ENCODE measurements at places on chromosomes 3 and 15.

DNA sequence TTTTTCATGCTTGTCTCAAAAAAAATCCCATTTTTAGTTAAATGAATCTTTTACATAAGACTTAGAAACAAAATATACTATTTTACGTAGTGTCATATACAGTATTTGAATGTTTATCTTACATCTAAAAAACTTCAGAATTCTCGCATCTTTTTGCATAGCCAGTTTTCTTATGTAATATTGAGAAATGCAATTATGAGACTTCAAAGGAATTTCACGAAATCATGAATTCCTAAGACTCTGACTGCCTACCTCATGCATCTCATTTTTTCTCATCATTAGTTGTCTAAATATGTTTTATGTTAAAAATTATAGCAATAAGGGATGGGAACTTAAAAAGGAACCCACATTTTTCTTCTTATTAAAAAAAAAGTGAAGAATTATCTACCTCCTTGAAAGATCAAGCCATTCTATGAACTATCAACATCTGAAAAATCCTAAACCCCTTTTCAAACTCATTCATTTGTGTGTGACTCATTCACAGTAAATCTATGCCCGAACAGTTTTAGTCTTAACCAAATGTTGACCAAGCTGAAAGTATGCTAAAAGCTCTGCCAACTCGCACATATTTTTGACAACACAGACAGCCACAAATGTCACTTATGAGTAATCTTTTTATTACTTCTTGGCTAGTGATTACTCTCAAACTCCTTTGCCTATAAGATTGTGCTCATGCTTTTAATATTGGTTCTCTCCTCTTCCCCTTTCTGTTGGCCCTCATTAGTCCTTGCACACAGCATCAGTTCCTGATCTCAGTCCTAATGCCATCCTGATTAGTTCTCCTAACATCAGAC lies 115.9 kb downstream of the DCLK3 start:
- DNase-seq: no peak

DNA sequence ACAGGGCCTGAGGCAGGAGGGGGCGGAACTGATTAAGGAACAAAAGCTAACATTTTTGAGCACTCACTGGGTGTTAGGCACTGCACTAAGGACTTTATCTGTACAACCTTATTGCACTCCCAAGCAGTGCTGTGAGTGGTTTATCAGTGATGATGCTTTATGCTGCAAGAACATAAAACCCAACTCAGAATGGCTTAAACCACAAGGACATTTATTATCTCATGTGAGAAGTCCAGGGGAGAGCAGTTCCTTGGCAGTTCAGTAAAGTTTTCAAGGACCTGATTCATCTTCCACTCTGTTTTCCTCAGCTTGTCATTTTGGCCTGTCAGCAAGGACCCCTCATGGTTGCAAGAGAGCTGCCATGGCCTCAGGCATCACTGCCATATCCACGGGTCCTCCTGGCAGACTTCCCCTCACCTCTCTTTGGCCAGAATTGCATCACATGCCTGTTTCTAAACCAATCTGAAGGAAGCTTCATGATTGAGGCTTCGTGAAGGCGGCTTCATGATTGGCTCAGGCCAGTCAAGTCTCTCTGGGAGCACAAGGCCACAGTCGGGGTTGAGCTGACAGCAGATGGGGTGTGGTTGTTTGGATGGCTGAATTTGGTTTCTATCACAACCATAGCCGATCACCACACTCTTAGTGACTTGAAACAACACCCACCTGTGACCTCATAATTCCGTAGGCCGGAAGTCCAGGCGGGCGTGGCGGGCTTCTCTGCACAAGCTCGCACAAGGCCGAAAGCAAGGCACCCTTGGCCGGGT lies 15.8 kb downstream of the EFCC1 start:
- DNase-seq: peak; percentile 43

DNA sequence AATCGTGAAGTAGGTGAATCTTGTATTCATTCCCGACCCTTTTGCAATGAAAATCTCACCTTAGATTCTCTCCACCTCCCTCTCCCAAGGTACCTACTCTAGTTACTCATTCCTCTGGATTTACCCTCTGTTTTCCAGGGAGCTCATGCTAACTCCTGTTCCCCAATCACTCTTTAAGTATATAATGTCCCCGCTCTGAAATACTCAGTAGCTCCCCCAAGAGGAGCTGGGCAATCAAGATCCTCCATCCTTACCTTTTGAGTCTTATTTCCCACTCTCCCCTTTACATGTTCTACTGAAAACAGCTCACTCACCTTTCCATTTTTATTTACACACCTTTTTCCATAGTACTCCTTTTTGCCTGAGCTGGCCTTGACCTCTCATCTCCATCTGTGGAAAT lies 599.9 kb downstream of the RBMS3 start:
- no peak for DNase-seq

- DNase-seq: no peak
These were observed 159.5 kb downstream of the CD47 start for GRCh38 chr3:107931326-107931725.

- DNase-seq: no peak
These were observed 18.3 kb downstream of the TPRA1 start for GRCh38 chr3:127572186-127572585.

DNA sequence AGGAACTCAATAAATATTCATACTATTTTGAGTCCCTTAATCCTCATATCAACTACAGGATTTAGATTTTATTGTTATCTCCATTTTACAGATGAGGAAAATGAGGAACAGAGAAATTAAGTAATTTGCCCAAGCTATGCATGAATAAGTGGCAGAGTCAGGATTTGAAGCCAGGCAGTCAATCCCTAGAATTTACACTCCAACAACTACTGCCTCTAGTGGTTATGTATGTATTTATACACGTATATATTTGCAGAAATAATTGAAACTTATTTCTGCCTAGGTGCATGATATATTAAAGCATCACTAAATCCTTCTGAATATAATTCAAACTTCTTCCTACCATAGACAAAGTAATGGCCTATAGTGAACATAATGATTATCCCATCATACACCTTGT lies 137.4 kb downstream of the SERPINI1 start:
- DNase-seq: no peak

- DNase-seq: peak; percentile 59
These were observed 15.2 kb downstream of the DAZL start for GRCh38 chr3:16589867-16590624.

DNA sequence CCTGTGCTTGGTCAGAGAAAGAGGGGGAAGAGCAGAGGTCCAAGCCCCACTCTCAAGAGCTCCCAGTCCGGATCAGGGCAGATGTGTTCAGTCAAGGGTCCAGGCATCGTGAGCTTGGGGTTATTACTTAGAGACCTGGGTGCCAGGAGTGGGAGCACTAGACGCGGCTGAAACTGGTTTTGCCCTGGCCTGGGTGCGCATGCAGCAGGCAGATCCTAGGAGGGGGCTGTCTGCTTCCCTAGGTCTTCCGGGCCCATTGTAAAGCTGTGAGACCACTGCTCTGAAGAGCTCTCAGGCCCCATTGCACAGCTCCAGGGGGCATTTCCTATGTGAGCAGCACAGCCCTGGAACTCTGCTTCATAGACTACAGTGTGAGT lies 204.9 kb upstream of the LINGO1 start:
- DNase-seq: no peak

- no peak for DNase-seq
These were observed 9.9 kb downstream of the PDIA5 start for GRCh38 chr3:123076496-123077418.

DNA sequence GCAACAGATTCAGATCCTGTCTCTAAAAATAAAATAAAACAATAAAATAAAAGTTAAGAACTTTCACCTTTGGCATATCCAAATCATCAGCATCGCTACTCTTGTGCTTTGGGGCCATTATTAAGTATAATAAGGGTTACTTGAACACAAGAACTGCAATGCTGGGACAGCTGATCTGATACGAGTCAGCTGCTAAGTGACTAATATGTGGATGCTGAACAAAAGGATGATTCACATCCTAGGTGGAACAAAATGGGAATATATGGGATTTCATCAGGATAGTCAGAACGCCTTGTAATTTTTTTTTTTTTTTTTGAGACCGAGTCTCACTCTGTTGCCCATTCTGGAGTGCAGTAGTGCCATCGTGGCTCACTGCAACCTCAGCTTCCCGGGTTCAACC lies 29.7 kb downstream of the BUB1B start:
- no peak for DNase-seq

DNA sequence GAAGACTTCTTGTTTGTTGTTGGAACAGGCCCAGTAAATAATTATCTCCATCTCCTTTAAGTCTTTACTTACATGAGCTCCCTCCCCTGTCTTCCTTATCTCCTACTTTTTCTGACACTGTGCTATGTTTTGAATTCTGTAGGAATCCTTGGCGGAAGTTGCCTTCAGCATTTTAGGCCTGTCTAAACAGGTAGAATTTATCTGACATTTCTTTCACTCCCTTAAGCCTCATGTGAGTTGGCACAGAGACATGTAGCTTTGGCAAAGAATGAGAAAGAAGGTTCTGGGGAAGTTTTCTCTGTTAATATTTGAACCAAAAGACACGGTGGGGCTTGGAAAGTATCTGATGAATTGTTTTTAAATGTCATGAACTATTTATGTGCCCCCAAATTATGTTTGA lies 8.1 kb downstream of the MCTP2 start:
- no peak for DNase-seq

GRCh38 chr3:17505856-17506255 lies 236.6 kb downstream of the TBC1D5 start:
- no peak for DNase-seq

- DNase-seq: no peak
These were observed 220.0 kb downstream of the FAM43A start for GRCh38 chr3:194905696-194906095.

- DNase-seq: no peak
These were observed 14.6 kb upstream of the MME start for GRCh38 chr3:155065537-155065936.

GRCh38 chr3:135967867-135968266 lies 2.3 kb downstream of the PPP2R3A start:
- DNase-seq: no peak

GRCh38 chr3:177521305-177521704 lies 324.0 kb upstream of the TBL1XR1 start:
- DNase-seq: no peak

GRCh38 chr15:91214675-91215590 lies 114.9 kb downstream of the SV2B start:
- DNase-seq: no peak

GRCh38 chr15:76059320-76060117 lies at the start of gene TMEM266:
TMEM266 (plus strand) TSS chr15:76059985; CDS start chr15:76134264, 74,279 bp downstream.
- no peak for DNase-seq

DNA sequence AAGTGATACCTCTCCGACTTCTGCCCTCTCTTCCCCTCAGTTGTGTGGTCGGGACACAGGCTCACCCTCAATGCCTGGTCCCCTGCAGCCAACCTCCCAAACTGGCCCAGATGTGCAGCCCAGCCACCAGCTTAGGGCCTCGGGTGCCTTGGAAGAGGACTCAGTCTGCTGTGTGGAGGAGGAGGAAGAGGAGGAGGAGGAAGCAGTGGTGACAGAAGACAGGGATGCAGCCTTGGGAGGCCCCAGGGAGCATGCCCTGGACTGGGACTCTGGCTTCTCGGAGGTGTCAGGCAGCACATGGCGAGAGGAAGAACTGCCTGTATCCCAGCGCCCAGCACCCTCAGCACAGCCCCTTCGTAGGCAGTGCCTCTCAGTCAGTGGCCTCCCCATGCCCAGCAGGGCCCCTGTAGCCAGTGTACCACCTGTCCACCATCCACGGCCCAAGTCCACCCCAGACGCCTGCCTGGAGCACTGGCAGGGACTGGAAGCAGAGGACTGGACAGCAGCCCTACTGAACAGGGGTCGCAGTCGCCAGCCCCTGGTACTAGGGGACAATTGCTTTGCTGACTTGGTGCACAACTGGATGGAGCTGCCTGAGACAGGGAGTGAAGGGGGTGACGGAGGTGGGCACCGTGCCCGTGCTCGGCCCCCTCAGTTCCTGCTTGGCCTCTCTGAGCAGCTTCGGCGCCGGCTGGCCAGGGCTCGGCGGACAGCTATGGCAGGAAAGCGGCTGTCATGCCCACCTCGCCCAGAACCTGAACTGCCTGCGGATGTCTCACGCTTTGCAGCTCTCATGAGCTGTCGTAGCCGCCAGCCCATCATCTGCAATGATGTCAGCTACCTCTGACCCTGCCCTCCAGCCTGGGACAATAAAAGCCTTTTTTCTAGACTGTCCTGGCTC lies 1.3 kb downstream of the INKA1 start:
- no peak for DNase-seq

GRCh38 chr3:37981348-37981664 lies 9.3 kb upstream of the VILL start:
- no peak for DNase-seq

GRCh38 chr3:161552984-161553560 lies 56.5 kb downstream of the OTOL1 start:
- no peak for DNase-seq

GRCh38 chr3:48631516-48632448 lies 3.5 kb downstream of the SLC26A6 start:
- no peak for DNase-seq

DNA sequence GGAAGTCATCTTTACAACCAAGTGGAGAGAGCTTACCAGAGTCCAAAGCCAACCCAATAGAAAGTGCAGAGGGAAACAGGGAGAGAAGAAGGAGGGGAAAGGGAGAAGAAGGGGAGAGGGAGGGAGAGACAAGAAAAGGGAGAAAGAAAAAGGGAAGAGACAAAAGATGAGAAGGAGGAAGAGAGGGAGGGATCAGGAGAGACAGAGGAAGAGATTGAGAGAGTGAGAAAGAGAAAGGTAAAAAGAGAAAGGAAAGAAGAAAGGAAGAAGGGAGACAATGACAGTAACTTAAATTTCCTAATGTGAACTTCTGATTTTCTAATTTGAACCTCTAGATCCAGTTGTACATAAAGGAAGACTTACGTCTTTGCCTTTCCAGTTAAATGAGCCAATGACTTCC lies 20.7 kb upstream of the WNT5A start:
- DNase-seq: no peak

DNA sequence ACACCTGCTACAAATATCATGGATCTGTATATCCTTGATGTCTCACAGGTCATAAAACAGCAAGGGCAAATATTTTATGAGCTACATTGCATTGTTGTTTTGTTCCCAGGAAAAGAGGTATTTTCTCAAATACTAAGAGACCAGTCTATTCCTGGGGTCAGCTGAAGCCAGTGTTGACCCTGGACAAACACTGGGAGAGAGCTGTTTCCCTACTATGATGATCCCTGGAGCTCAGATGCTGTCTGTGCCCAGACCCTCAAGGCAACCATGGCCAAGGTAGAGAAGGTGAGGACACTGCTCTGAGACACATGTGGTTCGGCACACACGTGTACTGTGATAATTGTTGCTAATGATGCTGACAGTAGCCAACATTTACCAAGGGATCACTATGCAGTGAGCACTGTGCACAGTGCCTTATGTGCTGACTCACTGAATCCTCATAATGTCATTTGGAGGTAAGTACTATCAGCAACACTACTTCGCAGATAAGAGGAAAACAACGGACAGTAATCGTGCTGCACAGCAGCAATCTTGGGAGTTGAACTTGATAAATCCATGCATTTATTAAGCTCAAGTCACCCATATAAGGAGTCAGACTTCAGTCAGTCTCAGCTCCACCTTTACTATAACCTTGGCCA lies 943.6 kb downstream of the FHIT start:
- DNase-seq: no peak

DNA sequence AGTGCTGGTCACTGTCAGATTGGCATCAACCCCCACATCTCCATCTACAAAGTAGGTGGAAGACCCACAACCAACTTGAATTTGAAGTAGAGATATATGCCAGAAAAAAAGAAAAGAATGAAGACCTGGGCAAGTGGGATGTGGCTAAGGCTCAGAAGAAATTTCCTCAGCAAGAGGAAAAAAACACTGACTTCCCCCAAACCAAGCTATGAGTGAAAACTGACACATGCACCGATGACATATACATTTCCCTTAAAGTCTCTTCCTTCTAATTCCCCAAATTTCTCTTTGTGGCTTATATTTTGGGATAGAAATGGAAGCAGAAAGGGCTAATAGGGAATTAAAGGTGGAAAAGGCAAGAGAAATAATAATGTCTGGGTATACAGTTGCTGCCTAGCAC lies 59.0 kb downstream of the CYP19A1 start:
- no peak for DNase-seq

All from GM12864 (cell line).